ENCODE measurements at places on chromosomes 12 and 14.
A peak's percentile ranks its signal among the peaks of the same experiment; 100 is the strongest.

GRCh38 chr14:87873741-87874140 is 119.2 kb downstream of the GALC start:
- DNase-seq = no peak

DNA sequence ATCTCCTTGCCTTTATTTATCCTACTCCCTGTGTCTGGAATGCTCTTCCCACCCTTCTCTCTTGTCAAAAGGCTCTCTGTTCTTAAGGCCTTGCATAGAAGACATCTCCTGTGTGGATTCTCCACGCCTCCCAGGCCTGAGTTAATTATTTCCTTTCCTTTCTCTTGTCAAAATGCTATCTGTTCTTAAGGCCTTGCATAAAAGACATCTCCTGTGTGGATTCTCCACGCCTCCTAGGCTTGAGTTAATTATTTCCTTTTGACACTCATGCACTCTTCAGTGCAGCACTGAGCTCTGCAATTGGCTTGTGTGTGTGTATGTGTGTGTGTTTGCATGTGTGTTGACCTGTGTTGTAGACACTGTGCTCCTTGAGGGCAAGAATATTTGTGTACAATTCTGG is 52.1 kb upstream of the DCD start:
- DNase-seq = no peak

- DNase-seq = no peak
These were observed at the start of gene RNU6-7 for GRCh38 chr14:32201816-32202490. Gene RNU6-7, plus strand, starts transcription at chr14:32202045.

DNA sequence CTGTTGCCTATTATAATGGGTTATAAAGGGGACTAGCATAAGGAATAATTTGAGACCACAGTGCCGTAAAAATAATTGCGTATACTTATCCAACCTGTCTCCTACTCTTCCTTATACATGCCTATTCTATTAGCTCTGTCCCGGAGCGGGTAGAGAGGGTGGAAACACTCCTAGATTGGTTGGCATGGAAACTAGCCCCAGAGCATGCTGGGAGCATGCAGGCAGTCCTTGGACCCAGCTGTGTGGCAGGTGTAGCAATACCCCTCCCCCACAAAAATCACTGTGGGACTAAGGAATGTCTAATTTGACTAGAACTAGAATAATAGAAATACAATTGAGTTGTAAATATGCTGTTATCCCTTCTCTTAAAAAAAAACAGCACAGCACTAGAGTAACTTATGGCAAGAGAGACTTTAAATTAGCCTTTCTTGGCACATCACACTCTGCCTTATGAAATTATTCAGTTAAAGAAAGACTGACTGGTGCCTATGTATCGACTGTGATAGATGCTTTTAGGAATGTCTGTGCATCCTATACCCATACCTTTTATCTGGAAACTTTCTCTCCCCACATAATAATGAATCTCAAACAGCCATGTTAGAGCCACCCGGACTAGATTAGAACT is 244.0 kb upstream of the DAAM1 start:
- DNase-seq = peak; percentile 3

- no peak for DNase-seq
These were observed 160.6 kb downstream of the ANO4 start for GRCh38 chr12:100955139-100955538.

- no peak for DNase-seq
These were observed 26.2 kb downstream of the ANG start for GRCh38 chr14:20714593-20715250.

DNA sequence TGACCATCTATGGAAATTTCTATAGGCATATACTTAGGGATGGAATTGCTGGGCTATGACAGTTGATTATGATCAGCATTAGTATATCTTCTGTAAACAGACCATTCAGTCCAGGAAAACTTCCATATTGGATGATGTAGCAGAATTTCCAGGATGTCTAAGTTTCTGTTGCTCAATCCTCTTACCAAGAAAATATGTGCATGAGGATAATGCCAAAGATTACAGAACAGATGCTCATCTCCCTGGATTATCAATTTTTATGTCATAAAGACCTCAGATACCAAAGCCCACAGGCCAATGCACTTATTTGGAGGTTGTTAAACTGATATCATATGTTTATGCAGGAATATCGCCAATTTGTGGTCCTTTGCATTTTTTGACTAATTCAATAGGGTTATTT is 354.4 kb upstream of the FLRT2 start:
- no peak for DNase-seq

DNA sequence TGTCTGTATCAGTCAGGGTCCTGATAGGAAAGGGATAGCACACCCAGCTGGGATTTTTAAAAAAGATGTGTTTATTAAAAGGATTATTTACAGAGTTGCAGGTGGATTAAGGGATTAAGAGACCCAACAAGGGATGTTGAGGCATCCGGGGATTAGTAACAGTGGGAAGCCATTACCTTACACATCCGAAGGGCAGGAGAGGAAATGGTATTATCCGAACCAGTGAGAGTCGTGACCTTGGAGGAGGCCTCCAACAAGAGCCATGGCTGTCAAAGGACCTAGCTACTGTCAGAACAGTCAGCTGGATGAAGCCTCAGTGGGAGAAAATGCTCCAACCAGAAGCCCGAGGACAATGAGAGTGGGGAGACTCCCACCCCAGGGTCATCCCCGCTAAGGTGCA is 146.3 kb upstream of the KRAS start:
- no peak for DNase-seq

GRCh38 chr14:23115039-23115731 is 3.9 kb downstream of the CEBPE start:
- DNase-seq = no peak

DNA sequence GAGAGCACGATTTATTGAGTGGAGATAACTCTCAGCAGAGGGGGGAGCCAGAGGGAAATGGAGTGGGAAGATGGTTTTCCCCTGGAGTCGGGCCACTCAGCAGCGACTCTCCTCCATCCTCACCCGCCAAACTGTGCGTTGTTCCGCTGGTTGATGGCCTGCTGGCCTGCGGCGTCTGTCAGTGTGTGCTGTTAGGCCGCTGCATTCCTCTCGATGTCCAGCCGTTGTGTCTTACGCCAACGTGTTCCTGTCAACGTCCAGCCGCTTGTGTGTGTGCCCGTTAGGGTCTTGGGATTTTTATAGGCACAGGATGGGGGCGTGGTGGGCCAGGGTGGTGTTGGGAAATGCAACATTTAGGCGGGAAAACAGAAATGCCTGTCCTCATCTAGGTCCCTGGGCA is 69.2 kb downstream of the PTPRQ start:
- no peak for DNase-seq

DNA sequence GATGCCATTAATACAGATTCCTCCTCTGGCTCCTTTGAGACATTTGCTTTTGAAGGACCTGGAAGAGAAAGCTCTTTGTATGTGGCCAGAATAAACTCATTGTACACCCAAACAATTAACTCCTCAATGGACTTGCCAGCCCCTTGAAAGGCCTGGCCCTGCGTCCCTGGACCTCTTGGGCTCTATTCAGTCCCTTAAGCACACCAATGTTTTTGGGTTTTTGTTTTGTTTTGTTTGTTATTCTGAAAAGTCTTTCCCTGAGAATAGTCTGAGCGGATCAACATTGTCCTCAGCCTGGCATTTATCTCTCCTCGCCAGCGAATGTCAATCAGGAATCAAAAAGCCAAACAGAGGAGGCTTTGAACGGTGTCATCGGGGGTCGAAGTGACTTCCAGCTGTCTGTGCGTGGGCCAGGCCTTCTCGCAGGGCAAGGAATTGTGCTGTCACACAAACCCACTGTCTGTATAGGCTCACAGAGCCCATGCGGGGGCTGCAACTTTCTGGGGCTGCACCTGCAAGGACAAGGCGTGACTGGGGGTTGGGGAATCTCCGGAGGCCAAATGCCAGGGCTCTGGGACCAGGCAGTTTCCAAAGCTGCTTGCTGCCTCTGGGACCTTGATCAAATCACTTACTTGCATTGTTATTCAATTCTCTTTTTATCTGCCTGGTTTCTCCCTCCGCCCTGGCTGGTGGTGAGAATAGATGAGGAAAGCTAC is 108.3 kb downstream of the SMOC1 start:
- no peak for DNase-seq

DNA sequence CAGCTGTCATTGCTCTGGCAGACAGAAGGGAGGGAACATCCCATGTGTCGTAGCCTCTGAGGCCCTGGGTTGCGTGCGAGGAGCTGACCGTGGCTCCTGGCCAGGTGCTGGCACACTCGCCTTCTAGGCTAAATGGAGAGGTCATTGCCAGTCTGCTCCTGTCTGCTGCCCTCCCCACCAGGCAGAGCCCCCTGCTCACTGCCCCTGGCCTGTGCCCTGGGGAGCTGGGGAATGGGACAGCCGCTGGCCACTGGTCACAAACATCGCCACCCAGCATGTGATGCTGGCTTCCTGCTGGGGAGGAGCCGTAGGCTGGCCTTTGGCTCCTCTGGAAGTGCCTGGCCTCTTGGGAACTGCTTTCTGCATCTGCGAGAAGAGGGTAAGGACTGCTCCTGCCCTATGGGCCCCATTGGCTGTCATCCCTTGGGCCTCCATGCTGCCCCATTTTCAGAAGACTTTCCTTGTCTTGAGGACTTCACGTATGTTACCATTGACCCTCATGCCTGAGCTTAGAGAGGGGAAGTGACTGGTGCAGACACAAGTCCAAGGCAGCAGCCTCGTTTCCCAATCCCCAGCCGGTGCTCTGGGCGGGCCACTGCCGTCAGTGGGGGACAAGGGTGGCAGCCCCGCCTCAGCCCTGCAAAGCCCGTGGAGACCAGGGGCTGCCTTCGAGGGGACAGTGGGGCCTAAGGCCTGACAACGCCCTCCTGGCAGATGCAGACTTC is 2.0 kb upstream of the TNFAIP2 start:
- DNase-seq = no peak

- DNase-seq = no peak
These were observed 196.2 kb downstream of the ITPR2 start for GRCh38 chr12:26636710-26637328.

GRCh38 chr14:84922370-84922769 is 607.6 kb upstream of the FLRT2 start:
- DNase-seq = no peak

- no peak for DNase-seq
These were observed 261.3 kb upstream of the NOS1 start for GRCh38 chr12:117622741-117623140.

DNA sequence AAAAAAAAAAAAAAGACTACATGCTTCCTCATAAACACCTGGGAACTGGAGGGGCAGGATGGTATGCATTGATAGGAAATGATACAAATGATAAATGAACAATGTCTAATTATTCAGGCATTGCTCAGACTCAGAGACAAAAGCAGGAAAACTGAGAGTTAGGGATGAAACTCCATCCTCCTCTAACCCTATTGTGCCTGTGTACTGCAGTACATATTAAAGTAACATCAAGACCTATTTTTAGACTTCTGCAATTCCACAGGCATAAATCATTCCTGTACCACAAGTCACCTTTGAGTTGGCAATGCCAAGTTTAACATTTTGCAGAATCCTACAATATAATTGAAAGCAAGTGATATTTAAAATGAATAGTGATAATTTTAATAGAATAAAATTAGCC is 156.5 kb upstream of the USP15 start:
- DNase-seq = no peak

GRCh38 chr14:22255017-22255950 is 333.7 kb downstream of the DAD1 start:
- no peak for DNase-seq

DNA sequence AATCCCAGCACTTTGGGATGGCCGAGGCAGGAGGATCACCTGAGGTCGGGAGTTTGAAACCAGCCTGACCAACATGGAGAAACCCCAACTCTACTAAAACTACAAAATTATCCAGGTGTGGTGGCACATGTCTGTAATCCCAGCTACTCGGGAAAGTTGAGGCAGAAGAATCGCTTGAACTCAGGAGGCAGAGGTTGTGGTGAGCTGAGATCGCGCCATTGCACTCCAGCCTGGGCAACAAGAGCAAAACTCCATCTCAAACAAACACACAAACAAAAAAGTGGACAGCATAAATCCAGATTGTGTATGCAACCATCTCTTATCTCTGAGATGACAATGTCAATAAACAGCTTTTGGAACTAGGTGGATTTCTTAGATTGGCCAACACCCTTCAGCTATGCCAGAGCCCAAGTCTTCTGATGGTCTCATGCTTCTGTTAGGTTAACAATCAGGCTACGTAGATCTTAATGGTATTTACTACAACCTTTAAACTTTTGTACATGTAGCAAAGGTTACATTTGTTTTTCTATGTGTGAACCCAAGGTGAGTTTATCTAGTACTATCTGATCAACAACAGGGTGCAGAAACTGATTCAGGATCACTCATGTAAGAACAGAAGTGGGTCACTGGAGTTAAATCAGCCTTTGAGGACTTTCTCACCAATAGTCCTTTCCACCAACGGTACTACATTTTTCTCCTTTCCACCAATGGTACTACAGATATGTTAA is 73.7 kb downstream of the DUSP16 start:
- DNase-seq = no peak

DNA sequence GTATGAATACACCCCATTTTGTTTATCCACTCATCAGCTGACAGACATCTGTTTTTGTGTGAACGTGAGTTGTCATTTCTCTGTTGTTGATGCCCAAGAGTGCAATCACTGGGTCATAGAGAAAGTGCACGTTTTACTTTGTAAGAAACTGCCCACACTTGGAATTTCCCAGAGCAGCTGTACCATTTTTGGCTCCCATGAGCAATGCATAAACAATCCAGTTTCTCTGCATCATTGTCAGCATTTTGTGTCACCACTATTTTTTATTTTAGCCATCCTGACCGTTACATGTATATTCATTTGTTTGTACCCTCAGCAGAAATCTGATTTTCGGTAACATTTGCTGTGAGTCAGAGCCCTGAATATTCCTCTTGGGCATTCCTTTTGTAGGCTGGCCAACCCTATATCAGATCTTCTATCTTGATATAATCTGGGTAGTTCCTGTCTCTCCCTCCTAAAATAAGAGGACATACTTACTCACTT is 62.7 kb downstream of the RBM19 start:
- no peak for DNase-seq

DNA sequence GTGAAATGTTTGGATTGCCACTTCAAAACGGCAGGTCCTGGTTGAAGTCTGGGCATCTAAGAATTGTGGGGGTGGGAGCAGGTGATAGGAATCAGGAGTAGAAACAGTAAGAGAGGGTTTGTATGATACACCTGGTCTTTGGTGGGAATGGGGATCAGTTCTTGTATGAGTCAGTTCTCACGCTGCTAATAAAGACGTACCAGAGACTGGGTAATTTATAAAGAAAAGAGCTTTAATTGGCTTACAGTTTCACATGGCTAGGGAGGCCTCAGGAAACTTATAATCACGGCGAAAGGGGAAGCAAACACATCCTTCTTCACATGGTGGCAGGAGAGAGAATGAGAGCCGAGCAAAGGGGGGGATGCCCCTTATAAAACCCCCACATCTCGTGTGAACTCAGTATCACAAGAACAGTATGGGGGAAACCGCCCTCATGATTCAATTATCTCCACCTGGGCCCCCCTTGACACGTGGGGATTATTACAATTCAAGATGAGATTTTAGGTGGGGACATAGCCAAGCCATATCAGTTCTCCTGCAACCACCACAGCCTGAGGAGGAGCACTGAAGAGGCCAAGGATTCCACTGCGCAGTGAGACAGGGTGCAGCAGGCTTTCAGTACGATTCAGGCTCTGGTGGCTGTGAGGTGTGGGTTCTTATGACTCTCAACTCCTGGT is 52.1 kb downstream of the DRAM1 start:
- no peak for DNase-seq

GRCh38 chr12:8507596-8507995 is 5.7 kb upstream of the CLEC4D start:
- DNase-seq = no peak

Data from RPMI8226 (cell line).